Activated T-helper 17 cell treated with anti-CD3 and anti-CD28 coated beads, Interleukin-2, amount 50 U/mL, for 72 hours (primary cell): ENCODE measurements at places on chromosomes 6 and 20. TPM values are rescaled to one million over a fixed set of nuclear protein-coding genes. Genes with fewer than 3 reads are reported as not detected.

HDGFL1 gene
- not detected for total RNA-seq

SYNJ2 gene
- total RNA-seq, result 32.0 TPM

LAMA5 gene
- 0.39 TPM for total RNA-seq

IP6K3 gene
- not detected for total RNA-seq

ARHGAP40 gene
- not detected for total RNA-seq

LCA5 gene
- 0.32 TPM for total RNA-seq

AIF1 gene
- 9.1 TPM for total RNA-seq

HSPA1L gene
- total RNA-seq, result 2.7 TPM

TGIF2 gene
- 43.8 TPM for total RNA-seq

TGM3 gene
- total RNA-seq, result not detected

SLC2A10 gene
- not detected for total RNA-seq

C20orf202 gene
- not detected for total RNA-seq

CEBPB gene
- total RNA-seq, result 11.6 TPM

MAFB gene
- not detected for total RNA-seq

ZC2HC1B gene
- not detected for total RNA-seq

ANKRD66 gene
- not detected for total RNA-seq

HLA-DOA gene
- total RNA-seq, result 7.8 TPM
